CD4-positive, alpha-beta T cell treated with Interleukin-15 for 1 hour (primary cell): ENCODE measurements at places on chromosomes 13 and 19.

DNA sequence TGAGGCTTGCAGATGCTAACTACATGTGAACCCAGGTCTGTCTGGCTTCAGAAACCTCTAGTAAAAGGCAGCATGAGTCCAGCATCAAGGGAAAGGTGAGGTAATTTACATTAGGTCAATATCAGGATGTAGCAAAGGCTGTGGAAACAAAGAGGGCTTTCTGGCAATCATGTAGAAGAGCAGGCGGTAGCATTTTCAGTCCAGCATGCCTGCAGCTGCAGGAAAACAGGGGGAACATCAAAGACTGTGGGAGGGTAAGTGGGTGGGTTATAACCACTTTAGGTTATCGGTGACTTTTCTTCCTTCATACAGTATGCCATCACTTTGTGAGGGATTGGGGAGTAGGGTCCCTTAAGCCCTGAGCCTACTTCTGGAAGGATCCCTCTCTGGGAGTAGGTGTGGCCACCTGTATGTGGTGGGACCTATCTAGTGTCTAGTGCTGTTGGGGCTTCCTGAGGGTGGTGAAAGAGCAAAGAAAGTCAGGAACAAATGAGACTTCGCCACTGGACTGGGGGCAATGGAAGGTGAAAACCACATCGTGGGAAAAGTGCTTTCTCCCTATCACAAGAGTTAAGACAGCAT is 10.8 kb downstream of the SUGP2 start:
- no peak for DNase-seq

GRCh38 chr13:39281539-39282150 is 243.4 kb downstream of the NHLRC3 start:
- DNase-seq, result no peak

GRCh38 chr19:47529018-47529742 is 14.3 kb upstream of the NAPA start:
- DNase-seq, result no peak

DNA sequence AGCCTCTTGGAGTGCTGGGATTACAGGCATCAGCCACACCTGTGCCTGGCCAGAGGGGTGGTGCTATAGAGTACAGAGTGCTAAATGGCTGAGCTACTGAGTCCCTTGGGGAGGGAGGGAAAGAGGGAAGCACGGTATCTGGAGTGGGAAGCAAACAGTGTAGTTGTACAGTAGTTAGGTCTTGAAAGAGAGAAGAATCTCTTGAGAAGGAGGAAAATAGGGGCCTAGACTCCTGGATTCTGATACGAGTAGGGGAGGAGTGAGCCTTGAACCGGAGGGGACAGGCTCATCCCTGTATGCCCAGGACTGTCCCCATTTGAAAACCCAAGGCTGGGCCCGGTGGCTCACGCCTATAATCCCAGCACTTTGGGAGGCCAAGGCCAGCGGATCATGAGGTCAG is 5.1 kb downstream of the MYADM start:
- no peak for DNase-seq

DNA sequence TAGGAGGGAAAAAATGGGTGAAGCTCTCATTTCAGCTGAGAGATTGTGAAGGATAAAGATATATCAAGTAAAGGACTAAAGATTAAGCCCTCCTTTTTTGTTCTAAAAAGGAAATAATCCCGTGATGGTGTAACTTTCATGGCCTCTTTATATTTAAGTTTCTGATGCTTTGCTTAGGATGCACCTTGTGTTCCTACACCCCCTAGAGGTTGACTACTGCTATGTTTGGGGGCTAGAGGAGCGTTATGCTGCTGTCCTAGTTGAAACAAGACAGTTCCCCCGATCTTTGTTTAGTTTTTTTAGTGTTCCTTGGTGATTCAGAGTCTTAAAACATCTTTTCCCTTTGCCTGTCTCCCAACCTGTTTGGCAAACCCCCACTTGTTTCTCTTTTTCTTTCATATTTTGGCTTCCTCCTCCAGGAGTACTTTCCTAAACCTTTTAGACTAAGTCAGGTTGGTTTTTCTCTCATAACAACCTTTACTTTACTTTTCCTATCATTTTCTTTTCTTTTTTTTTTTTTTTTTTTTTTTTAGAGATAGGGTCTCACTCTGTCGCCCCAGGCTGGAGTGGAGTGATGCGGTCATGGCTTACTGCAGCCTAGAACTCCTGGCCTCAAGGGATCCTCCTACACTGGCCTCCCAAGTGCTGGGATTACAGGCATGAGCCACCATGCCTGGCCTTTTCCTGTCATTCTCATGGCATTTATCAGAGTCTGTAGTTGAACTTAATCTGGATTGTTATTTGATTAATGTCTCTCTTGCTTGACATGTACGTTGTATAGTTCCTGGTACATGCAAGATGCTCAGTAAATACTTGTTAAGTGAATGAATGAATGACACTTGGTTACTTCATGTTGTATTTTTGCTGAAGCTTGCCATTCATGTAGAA is 2.8 kb downstream of the UBA2 start:
- peak; percentile 48 for DNase-seq

DNA sequence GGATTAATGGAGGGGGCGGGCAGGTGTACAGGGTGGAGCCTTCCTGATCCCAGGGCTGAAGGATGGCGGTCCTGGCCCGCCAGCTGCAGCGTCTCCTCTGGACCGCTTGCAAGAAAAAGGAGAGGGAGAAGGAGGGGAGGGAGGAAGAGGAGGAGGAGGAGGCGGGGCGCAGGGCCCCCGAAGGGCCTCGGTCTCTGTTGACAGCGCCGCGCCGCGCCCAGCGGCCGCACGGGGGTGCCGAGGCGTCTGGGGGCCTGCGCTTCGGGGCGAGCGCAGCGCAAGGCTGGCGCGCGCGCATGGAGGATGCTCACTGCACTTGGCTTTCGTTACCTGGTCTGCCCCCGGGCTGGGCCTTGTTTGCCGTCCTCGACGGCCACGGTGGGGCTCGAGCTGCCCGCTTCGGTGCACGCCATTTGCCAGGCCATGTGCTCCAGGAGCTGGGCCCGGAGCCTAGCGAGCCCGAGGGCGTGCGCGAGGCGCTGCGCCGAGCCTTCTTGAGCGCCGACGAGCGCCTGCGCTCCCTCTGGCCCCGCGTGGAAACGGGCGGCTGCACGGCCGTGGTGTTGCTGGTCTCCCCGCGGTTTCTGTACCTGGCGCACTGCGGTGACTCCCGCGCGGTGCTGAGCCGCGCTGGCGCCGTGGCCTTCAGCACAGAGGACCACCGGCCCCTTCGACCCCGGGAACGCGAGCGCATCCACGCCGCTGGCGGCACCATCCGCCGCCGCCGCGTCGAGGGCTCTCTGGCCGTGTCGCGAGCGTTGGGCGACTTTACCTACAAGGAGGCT is at the start of gene PPM1N:
Gene PPM1N (plus strand): TSS at position 33 of the 785 bp plus-strand sequence. CDS start 30 bp downstream, at position 63.
- DNase-seq, result peak; percentile 68

- DNase-seq, result peak; percentile 96
Observed at GRCh38 chr19:15836330-15837220, 21.1 kb upstream of the OR10H1 start.

- no peak for DNase-seq
Observed at GRCh38 chr19:38742296-38742695, 2.0 kb downstream of the CAPN12 start.

DNA sequence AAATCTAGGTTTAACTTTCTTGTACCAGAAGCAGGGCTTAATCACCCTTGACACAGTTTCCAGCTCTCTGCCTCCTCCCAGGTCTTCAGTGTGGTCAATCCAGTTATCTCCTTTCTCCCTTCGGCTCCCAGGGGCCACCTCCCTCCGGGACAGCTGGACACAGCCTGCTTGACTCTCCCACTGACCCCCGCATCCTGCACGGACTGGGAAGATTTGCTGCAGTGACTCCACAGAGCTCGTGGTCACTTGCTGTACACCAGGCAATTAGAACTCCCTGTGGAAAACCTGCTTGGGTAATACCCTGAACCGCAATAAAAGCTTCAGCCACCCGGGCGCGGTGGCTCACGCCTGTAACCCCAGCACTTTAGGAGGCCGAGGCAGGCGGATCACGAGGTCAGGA is 116.5 kb downstream of the NUFIP1 start:
- no peak for DNase-seq

DNA sequence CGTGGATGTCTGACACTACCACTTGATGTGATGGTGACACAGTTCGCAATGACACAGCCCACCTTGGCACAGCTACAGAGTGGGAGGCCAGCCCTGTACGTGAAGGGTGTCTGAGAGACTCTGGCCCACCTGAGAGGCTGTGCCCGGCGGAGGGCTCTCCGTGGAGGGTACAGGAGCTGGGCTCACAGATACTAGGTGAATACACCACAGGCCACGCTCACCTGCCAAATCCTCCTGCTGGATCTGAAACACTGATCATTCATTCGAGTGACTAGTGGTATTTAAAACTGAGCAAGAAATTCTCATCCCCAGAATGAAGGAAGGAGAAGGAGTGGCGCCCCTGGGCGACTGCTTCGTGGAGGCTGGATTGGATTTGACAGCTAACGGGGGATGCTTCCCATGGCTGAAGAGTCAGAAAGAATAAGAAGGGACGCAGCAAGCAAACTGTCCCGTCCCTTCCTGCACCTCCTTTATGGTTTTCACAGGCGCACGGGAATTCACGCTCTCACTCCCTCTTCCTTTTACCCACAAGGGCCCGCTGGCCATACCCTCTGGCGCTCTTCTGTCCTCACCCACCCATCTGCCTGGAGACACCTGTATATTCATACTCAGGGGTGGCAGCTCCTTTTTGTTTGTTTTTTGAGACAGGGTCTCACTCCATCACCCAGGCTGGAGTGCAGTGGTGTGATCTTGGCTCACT is 25.0 kb downstream of the CEBPG start:
- DNase-seq, result no peak

- DNase-seq, result no peak
Observed at GRCh38 chr13:94178625-94179244, 300.7 kb downstream of the DCT start.

GRCh38 chr13:66992183-66992582 is 238.0 kb downstream of the PCDH9 start:
- DNase-seq, result no peak

- no peak for DNase-seq
Observed at GRCh38 chr13:24199016-24199415, 38.5 kb downstream of the SPATA13 start.

DNA sequence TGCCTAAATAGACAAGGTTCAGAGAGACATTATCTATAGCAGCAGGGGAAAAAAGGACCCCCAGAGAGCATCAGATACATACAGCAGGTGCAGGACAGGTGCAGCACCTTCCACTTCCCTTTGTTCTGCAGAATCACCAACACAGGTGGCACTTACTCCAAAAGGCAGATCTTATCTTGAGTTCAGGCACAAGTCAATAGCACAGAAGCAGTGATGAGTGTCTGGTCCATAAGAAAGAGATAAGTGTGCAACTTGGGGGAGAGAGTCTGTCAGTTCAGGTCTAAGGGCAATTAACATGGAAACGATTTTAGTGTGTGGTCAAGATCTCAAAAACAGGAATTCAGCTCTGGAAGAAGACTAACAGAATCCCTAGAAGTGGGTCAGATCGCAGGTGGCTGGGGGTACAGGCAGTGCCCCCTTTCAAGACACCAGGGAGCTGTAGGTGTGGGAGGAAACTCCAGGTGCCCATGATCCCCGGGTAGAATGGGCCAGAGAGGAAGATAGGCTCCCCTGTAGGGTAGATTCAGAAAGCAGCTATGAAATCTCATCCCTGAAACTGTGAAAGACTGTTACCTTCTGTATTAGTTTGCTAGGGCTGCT is 40.6 kb downstream of the TNFSF11 start:
- DNase-seq, result no peak

- no peak for DNase-seq
Observed at GRCh38 chr19:58380037-58380661, 681 bp downstream of the ZNF837 start.

DNA sequence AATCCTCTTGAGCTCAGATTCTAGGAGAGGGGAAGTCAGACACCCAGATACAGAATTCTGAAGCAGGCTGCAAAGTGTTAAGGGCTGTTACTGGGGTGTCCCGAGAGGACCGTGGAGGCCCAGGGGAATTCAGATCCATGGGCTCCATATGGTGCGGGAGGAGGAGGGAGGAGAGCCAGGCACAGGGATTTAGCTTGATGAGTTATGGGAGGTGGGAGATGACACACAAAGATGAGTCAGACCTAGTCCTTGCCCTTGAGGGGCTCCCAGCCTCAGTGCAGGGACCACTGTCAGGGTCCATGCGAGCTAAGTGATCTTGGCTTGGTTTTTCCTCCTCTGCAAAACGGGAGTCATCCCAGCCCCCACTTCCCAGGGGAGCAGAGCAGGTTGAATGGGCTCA is 14.4 kb upstream of the GIPR start:
- DNase-seq, result no peak

GRCh38 chr13:89363144-89363543 is 1692.0 kb downstream of the SLITRK5 start:
- no peak for DNase-seq

DNA sequence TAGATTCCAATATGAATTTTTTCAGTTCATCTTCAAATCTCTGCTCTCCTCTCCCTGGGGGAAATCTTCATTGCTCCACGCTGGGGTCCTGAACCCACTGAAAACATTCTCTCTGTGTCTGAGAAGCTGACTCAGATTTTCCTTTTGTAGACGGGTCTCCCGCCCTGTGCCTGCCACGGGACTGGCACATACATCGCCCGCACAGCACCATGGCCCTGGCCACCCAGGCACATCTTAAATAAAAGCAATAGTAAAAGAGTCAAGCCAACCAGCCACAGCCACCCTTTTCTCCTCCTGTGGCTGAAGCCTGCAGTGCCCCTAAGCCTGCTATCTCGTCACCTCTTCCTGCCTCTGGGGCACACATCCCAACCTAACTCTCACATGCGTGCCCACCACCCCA is 301.2 kb downstream of the ZNF536 start:
- no peak for DNase-seq

DNA sequence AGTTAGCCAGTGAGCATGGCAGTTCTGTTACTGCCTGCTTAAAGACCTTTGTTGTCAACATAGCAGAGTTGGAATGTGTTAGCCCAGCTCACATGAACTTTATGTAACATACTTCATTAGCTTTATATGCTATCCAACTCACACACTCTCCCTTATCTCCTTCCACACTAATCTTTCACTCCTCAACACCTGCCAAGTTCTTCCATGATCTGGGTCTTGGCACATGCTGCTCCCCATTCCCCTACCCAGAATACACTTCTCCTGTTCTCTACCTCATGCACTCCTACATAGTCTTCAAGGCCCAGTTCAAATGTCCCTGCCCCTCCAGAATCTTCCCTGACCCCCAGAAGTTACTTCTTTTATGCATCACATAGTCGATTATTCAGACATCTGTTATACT is 179.3 kb downstream of the KATNAL1 start:
- DNase-seq, result no peak

DNA sequence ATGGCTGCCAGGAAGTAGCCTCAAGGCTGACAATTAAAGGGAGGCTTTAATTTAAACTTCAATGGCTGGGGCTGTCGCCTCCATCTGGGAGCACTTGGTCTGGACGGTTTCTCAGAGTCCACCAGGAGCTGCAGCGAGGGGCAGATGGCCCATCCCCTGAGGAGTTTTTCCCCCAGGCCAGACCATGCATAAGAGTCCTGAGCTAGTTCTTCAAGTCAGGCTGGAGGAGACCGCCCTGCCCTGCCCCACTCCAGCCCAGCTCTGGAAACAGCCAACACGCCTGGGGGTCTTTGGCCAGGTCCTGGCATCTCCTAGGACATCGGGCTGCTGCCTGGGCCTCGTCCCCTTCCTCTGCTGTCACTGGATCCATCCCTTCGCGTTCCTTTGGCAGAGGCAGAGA is 5.3 kb upstream of the ACTN4 start:
- no peak for DNase-seq

- DNase-seq, result no peak
Observed at GRCh38 chr13:77042566-77043177, 15.7 kb upstream of the FBXL3 start.

GRCh38 chr19:58397533-58398037 is 2.1 kb downstream of the RNF225 start:
- DNase-seq, result no peak
